ENCODE measurements at places on chromosomes 13 and 19.

- DNase-seq: no peak
These were observed 13.2 kb downstream of the LCP1 start for GRCh38 chr13:46168783-46169182.

DNA sequence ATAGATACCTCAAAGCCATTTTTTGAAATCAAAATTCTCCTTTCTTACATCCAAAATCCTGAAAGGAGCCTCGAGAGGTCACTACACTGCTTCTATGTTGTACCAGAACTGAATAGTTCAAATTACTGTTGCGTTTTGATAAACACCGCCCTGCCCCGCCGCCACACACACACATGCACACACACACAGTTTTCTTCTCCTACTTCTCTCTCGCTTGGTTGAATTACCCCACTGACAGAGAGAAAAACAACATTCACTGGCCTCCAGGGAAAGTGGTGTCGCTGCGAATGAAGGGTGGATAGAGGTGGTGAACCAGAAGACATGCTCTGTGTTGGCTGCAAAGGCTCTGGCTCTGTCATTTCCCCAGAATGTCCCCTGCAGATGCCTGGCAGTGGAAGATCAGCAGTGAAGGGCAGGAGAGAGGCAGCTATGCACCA, 183.4 kb upstream of the RFC3 start:
- no peak for DNase-seq

- no peak for DNase-seq
These were observed 39.5 kb downstream of the PCCA start for GRCh38 chr13:100128373-100128772.

DNA sequence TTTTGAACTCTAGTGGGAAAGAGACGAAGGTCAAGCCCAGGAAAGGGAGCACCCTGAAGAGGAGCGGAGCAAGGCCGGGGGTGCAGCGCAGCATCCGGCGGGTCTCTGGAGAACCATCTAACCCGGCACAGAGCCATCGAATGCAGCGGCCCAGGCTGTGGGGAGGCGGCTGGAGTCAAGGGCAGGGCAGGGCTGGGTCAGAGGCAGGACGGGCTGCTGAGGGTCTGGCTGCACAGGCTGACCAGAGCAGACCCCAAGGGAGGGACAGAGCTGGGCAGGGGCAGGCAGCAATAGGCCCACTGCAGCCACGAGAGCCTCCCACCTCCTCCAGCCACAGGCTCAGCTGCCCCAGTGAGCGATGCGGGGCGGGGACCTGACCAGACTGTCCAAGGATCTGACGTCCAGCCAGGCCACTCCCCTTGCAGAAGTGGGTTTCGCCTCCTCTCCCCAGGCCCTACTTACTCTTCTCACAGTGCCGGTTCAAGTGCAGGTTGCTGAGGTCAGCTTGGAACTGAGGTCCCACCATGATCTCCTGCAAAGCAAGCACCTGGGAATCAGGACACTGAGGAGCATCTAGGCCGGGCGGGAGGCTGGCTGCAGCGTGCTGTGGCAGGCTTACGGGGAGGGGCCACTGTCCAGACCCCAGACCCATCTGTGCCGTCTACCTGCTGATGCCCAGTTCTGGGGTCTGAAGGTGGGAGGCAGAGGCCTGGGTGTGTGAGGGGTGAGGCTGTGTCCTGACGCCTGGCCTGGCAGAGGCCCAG, 19.2 kb downstream of the MIER2 start:
- no peak for DNase-seq

GRCh38 chr19:33236696-33237390, 11.2 kb upstream of the SLC7A10 start:
- DNase-seq: no peak

DNA sequence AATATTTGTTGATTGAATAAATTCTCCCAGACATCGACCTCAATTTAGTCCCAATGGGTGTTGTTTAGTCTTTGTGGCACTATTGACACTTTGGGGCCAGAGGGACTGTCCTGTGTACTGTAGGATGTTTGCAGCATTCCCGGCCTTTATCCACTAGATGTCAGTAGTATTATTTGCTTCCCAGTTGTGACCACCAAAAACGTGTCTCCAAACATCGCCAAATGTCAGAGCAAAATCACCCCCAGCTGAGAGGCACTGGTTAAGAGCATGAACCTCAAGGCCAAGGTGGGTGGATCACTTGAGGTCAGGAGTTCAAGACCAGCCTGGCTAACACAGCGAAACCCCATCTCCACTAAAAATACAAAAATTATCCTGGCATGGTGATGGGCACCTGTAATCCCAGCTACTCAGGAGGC, 15.4 kb downstream of the NLRP12 start:
- no peak for DNase-seq

DNA sequence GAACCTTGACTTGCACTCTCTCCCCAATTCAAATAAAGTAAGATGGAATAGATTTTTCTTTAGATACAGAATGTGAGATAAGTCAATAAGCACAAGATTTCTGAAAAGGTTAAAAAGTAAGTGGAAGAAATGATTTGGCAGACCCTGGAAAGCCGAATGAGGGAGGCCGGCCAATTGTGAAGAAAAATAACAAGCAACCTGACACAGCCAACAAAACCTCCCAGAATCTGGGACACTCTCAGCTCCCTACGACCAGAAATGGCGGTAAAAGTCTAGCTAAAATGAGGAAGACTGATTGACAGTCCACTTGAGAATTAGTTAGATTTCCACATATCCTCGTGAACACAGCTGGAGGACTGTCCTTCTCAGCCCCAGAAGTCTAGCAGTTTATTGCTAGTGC, 85.4 kb downstream of the KLF12 start:
- DNase-seq: no peak

GRCh38 chr13:40667622-40667978, 1.2 kb upstream of the FOXO1 start:
- no peak for DNase-seq

DNA sequence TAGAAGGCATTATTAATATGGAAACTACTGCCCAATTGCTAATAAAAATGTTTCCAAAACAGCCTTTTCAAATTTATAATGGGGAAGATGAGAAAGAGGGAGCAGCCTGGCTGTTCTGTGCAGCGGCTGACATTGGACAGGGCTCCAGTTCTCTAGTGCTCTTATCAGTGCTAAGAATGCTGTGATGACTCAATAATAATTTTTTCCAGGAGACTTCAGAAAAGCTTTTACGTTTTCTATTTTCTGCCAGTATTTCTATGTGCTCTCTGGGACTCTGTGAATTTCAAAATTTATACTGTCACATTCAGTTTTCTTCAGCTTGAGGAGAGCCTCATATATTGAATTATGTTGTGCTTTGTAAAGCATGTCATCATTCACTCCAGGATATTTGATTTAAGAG, 209.6 kb downstream of the VWA8 start:
- DNase-seq: no peak
